ENCODE measurements at places on chromosomes 6 and 20.

- DNase-seq, result no peak
These were observed 142.4 kb downstream of the ZFP64 start for GRCh38 chr20:52049001-52049731.

DNA sequence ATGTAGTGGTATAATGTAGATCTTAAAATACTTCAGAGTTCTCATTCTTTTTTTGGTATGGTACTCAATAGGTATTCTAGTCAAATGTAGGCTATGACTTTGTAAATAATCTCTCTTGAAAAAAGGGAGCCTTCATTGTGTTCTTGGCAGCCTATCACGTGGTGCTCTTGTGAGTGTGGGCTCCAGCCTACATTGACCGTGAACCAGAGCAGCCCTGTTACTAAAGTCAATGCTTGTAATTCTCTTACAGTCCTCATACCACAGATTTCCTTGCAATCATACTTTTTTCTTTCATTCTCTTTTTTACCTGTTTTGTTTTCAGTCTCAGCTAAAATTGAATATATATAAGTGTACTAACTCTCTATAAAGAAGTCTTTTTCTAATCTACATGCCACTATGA, 31.1 kb downstream of the ARID1B start:
- no peak for DNase-seq

- no peak for DNase-seq
These were observed 320.0 kb downstream of the NKAIN2 start for GRCh38 chr6:124123617-124124209.

DNA sequence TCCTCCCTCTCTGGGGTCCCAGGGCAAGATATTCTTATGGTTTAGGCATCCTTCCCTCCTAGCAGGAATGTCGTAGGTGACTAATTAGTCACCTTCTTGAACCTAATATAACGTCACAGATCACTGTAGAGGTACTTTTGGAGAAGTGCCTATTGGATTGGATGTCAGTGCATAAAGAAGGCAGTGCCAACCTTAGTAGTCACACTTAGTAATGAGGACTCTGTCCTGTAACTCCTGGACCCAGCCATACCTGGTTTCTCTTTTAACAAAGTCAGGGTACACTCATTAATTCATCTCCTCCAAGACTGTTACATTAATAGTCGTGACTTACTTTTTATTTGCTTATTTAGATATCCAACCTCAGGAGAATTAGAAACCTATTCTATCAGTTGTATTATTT, 20.0 kb downstream of the VTA1 start:
- DNase-seq, result no peak

GRCh38 chr6:15751721-15752350, 89.0 kb upstream of the DTNBP1 start:
- DNase-seq, result no peak

- no peak for DNase-seq
These were observed 2.3 kb upstream of the OCSTAMP start for GRCh38 chr20:46552460-46553420.

GRCh38 chr6:74588094-74588832, 617.6 kb downstream of the COL12A1 start:
- DNase-seq, result no peak

GRCh38 chr6:32854376-32855178, 585 bp downstream of the PSMB9 start:
- no peak for DNase-seq

Measured in astrocyte of the cerebellum (primary cell).